ENCODE measurements at places on chromosomes 6 and 20.

DNA sequence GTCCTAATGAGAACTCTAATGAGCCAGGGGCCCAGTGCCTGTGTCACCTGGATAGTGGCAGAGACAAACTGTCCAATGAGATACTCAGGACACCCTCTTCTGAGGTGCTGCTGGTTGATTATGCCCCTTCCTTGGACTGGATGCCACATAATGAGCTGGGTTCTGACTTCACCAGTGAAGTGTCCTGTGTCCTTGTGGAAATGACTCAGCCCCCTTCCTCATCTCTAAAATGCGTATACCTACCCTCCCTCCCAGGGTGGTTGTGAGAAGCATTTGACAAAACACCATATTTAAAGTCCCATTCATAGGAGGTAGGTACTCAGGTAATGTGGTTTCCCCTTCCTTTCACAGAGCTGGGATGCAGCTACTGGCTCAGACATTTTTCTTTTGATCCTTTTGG, 28.4 kb upstream of the RNF24 start:
- no peak for DNase-seq

DNA sequence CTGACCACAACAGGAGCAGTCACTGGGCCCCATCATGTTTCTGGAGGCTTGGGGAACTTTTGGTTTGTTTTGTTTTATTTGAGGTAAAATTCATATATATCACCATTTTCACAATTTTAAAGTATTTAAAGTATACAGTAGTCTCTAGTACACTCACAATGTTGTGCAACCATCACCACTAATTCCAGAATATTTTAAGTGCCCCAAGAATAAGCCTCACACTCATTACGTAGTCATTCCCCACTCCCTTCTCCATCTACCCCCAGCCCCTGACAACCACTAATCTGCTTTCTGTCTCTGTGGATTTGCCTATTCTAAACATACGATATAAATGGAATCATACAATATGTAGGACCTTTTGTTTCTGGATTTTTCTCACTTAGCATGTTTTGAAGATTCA, 29.0 kb downstream of the RTN4IP1 start:
- no peak for DNase-seq

DNA sequence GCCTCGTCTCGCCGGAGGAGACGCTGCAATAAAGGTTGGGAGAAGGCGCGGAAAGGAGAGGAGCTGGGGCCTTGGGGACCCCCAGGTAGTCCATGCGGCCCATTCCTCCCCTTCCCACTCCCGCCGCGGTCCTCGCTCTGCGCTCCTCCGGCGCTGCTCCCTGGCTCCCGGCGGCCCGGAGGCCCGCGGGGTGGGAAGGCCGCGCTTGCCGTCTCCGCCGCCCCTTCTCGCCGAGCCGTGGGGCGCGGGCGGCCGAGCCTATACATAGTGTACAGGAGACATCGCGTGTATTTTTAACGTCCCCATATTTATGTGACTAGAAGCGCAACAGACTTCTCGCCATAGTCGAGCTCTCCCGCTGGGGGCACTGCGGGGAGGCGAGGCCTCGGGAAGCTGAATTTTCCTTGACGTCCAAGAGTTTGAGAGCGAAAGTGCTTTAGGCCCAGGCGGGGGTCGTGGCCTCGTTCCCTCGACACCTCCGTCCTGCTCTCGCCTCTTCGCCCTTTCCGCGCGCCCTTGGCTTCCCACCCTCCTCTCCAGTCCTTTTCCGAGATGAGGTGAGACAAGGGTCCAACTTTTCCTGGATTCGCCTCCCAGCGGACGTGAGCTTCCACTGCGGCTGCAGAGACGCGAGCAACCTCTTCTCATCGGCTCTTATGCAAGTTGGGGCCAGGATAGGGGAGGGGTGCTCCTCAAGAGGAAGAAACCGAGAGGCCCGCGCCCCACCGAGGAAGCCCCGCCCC, 29.0 kb downstream of the SLC12A5 start:
- DNase-seq = no peak

GRCh38 chr6:6277413-6277812, 43.0 kb downstream of the F13A1 start:
- DNase-seq = no peak

DNA sequence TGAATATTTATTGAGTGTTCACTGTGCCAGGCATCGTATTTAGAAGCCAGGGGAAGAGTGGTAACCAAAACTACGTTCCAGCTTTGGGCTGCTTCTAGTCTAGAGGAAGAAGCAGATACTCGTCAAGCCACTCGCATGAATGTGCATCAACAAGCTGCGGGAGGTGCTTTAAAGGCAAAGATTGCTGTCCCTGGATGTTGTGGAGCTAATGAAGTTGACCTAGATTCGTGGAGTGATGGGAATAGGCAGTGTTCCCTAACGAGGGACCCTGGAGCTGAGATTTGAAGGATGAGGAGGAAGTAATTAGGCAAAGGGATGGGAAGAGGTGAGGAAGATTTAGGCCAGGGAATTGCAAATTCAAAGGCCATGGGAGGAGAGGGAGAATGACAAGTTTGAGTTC, 118.9 kb downstream of the TMEM170B start:
- DNase-seq = no peak

DNA sequence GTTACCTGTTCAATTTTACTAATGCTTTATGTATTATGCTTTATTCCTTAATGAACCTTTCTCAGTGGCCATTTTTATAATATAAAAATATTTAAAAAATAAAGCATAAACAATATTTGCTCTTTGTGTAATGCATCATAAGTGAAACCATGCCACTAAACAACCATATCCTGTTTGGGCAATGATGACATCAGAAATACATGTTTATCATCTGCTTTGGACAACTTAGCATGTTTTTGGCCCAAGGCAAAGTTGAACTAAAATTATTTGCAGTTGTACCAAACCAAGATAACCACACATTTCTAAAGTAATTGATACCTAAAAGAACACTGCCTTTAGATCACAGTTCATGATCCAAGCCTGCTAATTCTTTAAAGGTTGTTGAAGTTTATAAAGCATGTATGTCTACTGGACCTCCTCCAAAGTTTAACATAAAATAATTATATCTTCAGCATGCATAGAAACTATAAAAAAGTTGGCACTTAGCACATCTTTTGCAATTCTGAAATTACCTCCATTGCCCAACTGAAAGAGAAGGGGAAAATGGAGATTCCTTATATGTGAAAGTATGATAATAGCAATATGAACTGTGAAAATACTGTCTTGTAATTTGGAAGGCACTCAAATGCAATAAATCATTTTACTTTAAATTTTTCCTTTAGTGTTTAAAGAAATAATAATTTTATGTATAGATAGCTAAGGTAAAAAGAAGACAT, 325.6 kb upstream of the RUNX2 start:
- DNase-seq = no peak

DNA sequence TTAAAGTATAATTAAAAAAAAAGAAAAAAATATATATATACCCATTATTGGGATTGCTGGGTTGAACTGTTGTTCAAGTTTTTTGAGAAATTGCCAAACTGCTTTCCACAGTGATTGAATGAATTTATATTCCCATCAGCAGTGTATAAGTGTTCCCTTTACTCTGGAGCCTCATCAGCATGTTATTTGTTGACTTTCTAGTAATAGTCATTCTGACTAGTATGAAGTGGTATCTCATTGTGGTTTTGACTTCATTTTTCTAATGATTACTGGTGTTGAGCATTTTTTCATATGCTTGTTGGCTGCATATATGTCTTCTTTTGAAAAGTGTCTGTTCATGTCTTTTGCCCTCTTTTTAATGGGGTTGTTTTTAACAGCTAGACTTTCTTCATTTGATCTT, 1260.8 kb upstream of the GJE1 start:
- DNase-seq = no peak

GRCh38 chr6:142002825-142003405, 129.8 kb upstream of the GJE1 start:
- DNase-seq = no peak

- DNase-seq = no peak
Measured at GRCh38 chr6:107491760-107492660, 2.1 kb downstream of the SOBP start.

- no peak for DNase-seq
Measured at GRCh38 chr6:66838764-66839163, 1131.7 kb upstream of the EYS start.

GRCh38 chr20:10637031-10637559, 36.7 kb downstream of the JAG1 start:
- DNase-seq = no peak

GRCh38 chr6:131547488-131547887, 25.5 kb upstream of the ARG1 start:
- no peak for DNase-seq

GRCh38 chr20:9301129-9302090, 213.0 kb upstream of the LAMP5 start:
- no peak for DNase-seq

DNA sequence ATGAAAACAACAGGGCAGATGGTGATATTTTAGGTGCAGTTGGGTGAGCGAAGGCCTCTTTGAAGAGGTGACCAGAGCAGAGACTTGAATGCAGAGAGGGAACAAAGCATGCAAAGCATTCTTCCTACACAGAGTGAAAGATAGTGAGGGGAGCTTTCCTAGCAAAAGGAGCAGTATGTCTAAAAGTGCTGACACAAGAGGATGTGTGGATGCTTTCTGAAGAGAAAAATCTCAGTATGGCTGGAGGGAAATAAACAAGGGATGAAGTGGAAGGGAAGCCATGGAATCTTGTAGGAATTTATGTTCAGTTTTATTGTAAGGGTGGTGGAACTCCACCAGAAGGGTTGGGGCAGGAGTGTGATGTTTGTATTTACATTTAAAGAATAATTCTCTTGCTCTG, 128.6 kb downstream of the F13A1 start:
- no peak for DNase-seq

DNA sequence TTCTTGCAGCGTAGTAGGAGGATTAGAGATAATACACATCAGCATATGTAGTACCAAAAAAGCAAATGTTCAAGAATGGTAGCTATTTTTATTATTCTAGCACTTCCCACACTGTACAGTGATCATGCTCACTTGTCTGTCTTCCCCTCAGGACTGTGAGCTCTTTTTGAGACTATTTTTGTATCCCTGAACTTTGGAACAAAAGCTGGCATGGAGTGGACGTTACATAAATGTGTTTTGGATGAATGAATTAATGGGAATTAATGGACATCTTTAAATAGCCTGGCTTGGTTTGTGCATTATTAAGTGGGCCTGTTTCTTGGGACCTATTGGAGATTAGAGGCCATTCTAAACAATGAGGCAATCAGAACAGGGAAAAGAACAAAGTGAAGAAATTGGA, 243.7 kb downstream of the CD83 start:
- DNase-seq = no peak

DNA sequence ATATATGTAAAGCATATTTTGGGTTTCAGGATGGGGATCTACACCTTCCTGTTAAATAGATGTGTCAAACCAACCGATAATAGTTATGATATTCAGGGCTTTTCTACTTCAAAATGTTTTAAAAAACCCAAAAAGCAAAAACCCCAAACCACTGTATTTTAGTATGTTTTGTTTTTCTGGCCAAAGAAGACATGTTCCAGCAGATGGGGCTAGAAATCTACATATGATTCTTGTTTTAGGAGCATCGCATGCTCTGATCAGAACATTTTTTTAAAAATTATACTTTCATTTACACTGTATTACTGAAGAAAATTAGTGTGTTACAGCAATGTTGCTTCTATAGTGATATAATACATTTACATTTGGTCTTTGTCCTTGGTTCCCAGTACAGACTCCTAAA, 11.0 kb downstream of the RMND1 start:
- DNase-seq = no peak

DNA sequence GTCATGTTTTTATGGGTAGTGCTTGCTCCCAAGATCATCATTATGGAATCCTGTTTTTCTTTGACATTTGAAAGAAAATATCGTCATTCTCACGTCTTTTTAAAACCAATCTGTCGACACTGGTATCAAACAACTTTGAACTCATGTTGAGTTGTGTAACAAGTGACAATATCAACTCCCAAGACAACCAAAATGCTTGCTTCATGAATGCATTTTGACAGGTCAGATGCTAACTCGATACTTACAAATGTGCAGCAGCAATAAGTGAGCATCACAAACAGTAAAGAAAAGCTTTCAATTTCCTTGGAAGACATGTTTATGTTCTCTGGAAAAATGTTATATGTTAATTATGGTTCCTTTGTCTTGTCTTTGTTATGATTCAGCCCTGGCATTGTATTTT, 125.9 kb downstream of the EPHA7 start:
- no peak for DNase-seq

- no peak for DNase-seq
Measured at GRCh38 chr20:3177746-3178485, 4.6 kb upstream of the LZTS3 start.

- no peak for DNase-seq
Measured at GRCh38 chr6:33728438-33728837, 16.9 kb upstream of the UQCC2 start.

GRCh38 chr20:21395666-21396598, 1.4 kb downstream of the NKX2-4 start:
- DNase-seq = peak; percentile 60

DNA sequence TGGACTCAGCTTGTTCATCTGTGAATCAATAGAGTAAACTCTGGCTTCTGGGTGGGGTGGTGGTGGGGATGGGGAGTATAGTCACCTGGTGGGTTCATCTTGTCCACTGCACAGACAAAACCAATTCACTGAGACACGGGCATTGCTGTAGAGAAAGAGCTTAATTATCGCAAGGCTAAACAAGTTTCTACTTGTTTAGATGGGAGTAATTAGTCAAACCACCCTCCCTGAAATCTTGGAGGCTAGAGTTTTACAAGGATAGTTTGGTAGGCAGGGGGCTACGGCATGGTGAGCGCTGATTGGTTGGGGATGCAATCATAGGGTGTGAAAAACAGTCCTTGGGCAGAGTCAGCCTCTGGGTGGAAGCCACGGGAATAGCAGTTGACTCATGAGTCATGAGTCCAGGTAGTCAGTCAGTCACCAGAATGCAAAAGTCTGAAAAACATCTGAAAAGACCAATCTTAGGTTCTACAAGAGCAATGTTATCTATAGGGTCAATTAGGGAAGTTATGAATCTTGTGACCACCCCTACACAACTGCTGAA, 77.8 kb downstream of the STMND1 start:
- DNase-seq = no peak

DNA sequence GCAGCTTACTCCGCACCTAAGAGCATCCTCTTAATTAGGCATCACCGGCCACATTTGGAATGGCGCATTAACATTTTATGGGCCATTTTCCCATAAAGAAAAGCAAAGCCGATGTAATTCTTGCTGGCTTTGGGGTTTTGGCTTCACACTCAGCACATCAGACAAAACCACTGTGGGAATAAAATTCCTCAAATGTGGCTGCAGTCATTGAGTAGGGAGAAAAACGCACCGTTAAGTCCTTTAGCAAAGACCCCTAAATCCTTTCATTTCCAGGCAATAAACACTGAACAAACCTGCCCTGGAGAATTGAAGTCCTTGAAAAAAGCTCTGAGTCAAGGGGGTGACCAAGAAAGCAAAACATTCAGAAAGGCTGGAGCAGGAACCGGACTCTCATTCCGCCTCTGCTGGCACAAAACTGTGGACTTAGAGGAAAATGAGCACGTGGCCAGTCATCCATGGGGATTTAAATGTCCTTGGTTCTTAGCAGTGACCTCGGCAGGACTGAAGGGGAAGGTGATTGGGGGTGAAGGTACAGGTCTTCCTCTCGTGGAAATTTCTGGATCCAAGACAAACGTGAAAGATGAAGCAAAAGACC, 102.9 kb downstream of the CDH4 start:
- no peak for DNase-seq

Measured in CD8-positive, alpha-beta T cell (primary cell).